ENCODE measurements at places on chromosomes 1 and 21. TPM values are rescaled to one million over a fixed set of nuclear protein-coding genes. Genes with fewer than 3 reads are reported as not detected.

- H3K27me3 ChIP-seq = no peaks in the 10 kb centered on the region
- H3K4me1 ChIP-seq = peaks cover 15% of the 10 kb centered on the region
- peaks cover 34% of the 10 kb centered on the region for H3K36me3 ChIP-seq
- no peak overlapping the region for H3K27ac ChIP-seq
Measured at GRCh38 chr1:201876148-201876818, 12.4 kb upstream of the SHISA4 start.

- peaks cover 17% of the 10 kb centered on the region for H3K27me3 ChIP-seq
- no peaks in the 10 kb centered on the region for H3K36me3 ChIP-seq
- DNase-seq = no peak
- no peak overlapping the region for H3K4me3 ChIP-seq
- no peaks in the 10 kb centered on the region for H3K4me1 ChIP-seq
Measured at GRCh38 chr1:182478238-182478637, 28.3 kb downstream of the RGSL1 start.

DNA sequence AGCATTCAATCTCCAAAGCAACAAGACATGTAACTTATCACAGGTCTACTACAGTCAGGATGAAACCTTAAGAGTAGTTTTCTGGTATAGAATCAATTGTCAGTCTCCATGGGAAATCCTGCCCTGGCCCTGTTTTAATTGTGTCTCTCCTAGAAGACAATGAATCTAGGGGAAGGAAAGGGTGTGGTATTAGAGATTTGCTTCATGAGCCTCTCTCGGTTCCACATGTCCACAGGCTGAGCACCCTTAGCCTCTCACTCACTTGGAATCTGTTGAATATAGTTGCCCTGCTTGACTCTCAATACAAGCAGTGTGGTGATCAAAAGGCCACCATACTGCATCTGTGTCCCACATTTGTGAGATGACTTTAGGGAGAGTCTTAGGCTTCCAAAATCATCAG is 17.7 kb downstream of the SPATA46 start:
- no peaks in the 10 kb centered on the region for H3K27me3 ChIP-seq
- no peak overlapping the region for H3K27ac ChIP-seq
- H3K4me3 ChIP-seq = no peak overlapping the region

DNA sequence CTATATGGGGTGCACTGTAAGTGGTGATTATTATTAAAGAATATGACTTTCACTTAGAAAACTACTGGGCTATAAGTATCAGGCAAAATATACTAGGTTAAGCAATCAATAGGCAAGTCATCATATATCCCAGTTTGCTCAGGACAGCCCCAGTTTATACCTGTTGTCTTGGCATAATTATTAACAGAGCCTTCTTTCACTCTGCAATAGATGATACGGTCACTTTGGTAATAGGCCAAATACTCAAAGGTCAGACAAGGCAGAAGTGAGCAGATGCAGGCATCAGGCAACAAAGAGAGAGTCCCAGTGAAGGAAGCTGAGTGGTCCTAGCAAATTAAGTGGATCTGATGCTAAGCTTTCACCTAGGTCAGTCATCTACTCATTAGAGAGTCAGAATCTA is 599.9 kb downstream of the LMO4 start:
- H3K4me1 ChIP-seq = peaks cover 25% of the 10 kb centered on the region
- no peak overlapping the region for H3K27ac ChIP-seq
- no peaks in the 10 kb centered on the region for H3K27me3 ChIP-seq
- DNase-seq = no peak
- no peak overlapping the region for H3K4me3 ChIP-seq

DNA sequence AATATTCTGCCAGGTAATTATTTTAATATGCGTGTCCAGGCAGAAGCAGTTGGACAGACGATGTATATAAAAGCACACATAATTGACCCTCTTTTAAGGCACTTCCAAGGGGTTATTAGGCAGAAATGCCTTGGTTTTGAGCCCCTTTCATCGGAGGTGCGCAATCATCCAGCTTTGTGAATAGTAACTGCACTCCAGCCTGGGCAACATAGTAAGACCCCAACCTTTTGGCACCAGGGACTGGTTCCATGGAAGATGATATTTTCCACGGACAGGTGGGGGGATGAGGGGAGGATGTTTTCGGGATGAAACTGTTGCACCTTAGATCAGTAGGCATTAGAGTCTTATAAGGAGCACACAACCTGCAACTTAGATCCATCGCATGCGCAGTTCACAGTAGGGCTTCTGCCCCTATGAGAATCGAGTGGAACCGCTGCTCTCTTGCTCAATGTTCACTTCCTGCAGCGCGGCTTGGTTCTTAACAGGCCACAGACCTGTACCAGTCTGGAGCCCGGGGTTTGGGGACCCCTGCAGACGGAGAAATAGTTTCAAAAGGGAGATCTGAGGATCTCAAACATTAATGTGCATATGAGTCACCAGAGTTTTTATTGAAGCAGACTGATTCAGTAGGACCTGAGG is 1.8 kb upstream of the MCOLN2 start:
- peaks cover 85% of the 10 kb centered on the region for H3K27me3 ChIP-seq
- no peak overlapping the region for H3K27ac ChIP-seq
- H3K4me3 ChIP-seq = peak overlapping the region; percentile 61
- DNase-seq = no peak

DNA sequence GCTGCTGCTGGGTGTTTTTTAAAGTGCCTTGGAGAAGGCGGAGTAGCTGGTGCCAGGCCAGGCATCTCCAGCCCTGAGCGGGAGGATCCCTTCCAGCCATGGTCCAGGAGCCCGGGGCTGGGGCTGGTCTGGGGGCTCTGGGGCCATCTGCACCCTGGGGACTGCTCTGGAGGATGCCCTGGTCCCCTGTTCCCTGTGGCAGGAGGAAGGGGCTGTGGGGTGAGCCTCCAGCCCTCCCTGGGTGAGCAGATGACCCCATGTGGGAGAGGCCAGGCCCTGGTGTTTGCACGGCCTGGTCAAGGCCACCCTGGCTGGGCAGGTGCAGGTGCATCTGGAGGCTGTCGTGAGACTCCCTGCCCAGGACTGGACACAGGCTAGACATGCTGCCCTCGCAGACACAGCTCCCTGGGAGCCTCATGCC is 56.7 kb downstream of the SLX9 start:
- no peak for DNase-seq
- H3K27ac ChIP-seq = no peak overlapping the region
- no peaks in the 10 kb centered on the region for H3K36me3 ChIP-seq
- H3K27me3 ChIP-seq = no peaks in the 10 kb centered on the region
- peaks cover 2% of the 10 kb centered on the region for H3K4me1 ChIP-seq

DNA sequence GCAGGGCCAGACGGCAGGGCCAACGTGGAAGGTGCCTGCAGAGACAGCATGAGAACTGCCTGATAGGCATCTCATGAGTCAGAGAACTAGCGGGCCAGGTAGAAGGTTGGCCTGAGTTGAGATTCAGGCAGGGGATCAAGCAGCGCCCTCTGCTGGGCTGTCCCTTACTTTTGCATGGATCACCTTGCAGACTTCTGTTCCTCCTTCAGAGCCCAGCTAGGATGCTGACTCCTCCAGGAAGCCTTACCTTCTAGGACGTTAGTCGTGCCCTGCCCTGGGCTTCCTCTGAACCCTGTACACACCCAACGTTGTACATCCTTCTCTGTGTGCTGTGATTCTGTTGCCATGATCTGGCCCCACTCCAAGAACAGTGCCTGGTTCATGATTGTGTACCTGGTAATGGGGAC is 231.3 kb upstream of the VAMP3 start:
- DNase-seq = no peak
- H3K4me3 ChIP-seq = no peak overlapping the region
- H3K27me3 ChIP-seq = peaks cover 37% of the 10 kb centered on the region
- no peak overlapping the region for H3K27ac ChIP-seq
- no peaks in the 10 kb centered on the region for H3K36me3 ChIP-seq

DNA sequence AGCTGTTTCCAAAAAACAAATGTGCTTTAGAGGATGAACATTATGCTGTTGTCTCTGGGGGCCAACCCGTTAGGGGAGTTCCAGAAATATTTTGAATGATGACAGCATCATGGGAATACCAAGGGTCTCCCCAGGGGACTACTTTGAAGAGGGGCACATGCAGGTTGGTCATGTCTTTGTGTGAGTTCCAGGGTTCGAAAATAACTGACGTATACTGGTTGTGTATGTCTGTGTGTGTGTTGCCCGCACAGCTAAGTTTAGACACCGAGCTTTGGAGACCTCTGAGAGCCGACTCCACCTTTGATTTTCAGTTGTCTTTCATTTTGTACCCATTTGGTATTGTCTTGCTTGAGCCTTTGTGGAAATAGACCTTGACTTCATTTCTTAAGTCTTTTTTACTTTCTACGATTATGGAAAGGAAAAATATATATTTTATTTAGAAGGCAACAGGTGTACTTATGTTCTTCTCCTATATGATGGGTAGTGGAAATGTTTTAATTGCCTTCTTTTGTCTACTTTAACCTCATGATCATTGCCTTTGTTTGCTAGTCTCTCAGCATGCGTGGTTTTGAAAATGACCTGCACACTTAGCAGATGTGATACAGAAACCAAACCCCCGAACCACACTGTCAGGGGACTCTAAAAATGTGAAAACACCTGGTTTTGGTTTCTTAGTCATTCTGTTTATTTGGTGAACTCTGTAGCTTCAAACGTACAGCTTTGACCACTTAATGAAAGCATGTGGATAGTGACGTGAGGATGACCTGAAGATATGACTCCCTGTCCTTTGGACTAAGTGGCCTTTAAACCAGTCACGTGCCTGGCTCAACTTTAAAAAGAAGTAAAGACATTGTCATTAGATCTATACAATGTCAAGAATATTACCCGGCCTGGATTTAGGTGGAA is 56.5 kb downstream of the GALNT2 start:
- DNase-seq = no peak
- H3K4me3 ChIP-seq = no peak overlapping the region
- H3K36me3 ChIP-seq = peaks cover 7% of the 10 kb centered on the region
- no peaks in the 10 kb centered on the region for H3K27me3 ChIP-seq

DNA sequence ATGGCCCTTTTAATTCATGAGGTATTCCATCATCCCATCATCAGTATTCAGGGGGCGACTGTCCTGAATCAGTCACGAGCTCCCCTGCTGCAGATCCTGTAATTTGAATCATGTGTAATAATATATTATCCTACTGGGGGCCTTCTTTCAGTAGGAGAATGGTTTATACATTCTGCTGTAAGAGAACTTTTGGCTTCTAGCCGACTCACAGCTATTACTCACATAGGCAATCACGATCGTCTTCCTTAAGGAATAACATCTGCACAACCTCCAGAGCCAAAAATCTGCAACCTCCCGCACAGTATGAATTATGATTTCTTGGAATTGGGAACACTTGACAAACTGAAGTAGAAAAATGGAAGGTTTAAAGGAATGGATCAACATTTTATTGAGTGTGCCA is 343.0 kb downstream of the USP25 start:
- no peaks in the 10 kb centered on the region for H3K27me3 ChIP-seq
- no peak for DNase-seq
- peaks cover 7% of the 10 kb centered on the region for H3K36me3 ChIP-seq
- H3K27ac ChIP-seq = peak overlapping the region; percentile 93
- H3K4me1 ChIP-seq = peaks cover 45% of the 10 kb centered on the region

DNA sequence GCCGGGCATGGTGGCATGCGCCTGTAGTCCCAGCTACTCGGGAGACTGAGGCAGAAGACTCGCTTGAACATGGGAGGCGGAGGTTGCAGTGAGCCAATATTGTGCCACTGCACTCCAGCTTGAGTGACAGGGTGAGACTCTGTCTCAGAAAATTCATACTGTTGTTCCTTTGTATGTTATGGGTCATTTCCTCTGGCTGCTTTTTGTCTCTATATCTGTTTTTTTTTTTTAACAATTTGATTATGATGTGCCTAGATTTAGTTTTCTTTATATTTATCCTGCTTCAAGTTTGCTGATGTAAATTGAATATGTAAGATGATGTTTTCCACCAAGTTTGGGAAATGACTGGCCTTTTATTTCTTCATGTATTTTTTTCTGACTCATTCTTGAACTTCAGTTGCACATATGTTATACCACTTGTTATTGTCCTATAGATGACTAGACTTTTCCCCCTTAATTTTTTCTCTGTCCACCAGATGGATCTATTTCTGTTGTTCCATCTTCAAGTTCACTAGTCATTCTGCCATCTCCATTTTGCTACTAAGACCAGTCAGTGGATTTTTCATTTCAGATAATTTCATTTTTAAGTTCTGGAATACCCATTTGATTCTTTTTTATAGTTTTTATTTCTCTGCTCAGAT is 173.5 kb downstream of the GALNT2 start:
- H3K4me3 ChIP-seq = no peak overlapping the region
- H3K36me3 ChIP-seq = peaks cover 27% of the 10 kb centered on the region
- H3K27ac ChIP-seq = no peak overlapping the region
- no peaks in the 10 kb centered on the region for H3K27me3 ChIP-seq

- no peak overlapping the region for H3K4me3 ChIP-seq
- H3K27ac ChIP-seq = no peak overlapping the region
- no peaks in the 10 kb centered on the region for H3K27me3 ChIP-seq
- no peak for DNase-seq
Measured at GRCh38 chr1:117890452-117890851, 39.0 kb downstream of the GDAP2 start.

DNA sequence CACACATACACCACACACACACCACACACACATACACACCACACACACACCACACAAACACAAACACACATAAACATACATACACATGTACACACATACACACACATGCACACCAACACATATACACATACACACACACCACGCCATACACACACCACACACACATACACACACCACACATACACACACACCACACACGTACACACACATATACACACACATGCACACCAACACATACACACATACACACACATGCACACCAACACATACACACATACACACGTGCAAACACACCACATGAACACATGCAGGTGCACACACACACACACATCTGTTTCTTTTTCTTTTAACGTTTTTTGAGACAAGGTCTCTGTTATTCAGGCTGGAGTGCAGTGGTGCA is 41.0 kb upstream of the SLC45A1 start:
- H3K36me3 ChIP-seq = peaks cover 2% of the 10 kb centered on the region
- DNase-seq = no peak
- H3K27ac ChIP-seq = no peak overlapping the region
- no peaks in the 10 kb centered on the region for H3K27me3 ChIP-seq

GRCh38 chr1:63674865-63675419 is 81.7 kb downstream of the PGM1 start:
- H3K4me3 ChIP-seq = no peak overlapping the region
- peaks cover 34% of the 10 kb centered on the region for H3K4me1 ChIP-seq
- no peak for DNase-seq
- peak overlapping the region; percentile 90 for H3K27ac ChIP-seq

Gene BRDT
- total RNA-seq = not detected

Gene DENND2C
- total RNA-seq = 2.3 TPM

Gene SPRR5
- not detected for total RNA-seq

Gene TMPRSS15
- 1.4 TPM for total RNA-seq

Gene ADCY10
- 0.47 TPM for total RNA-seq

Gene RHD
- not detected for total RNA-seq

Gene NTRK1
- total RNA-seq = 1.2 TPM

Gene RCSD1
- 0.76 TPM for total RNA-seq

Gene WASF2
- 99.3 TPM for total RNA-seq

Gene IL20
- total RNA-seq = not detected

Measured in mesothelial cell of epicardium (in vitro differentiated cells).